Stimulated activated naive B cell treated with anti-CD40 and anti-IgM and Interleukin-4, amounts not matched to agents 10 μg/mL and 1 μg/mL and 100 μg/mL, for 72 hours (primary cell): ENCODE measurements at places on chromosomes 4 and X.

GRCh38 chr4:111879539-111879938 is 265.7 kb upstream of the FAM241A start:
- DNase-seq = no peak

- DNase-seq = no peak
Measured at GRCh38 chr4:87339440-87339839, 16.8 kb upstream of the HSD17B13 start.

DNA sequence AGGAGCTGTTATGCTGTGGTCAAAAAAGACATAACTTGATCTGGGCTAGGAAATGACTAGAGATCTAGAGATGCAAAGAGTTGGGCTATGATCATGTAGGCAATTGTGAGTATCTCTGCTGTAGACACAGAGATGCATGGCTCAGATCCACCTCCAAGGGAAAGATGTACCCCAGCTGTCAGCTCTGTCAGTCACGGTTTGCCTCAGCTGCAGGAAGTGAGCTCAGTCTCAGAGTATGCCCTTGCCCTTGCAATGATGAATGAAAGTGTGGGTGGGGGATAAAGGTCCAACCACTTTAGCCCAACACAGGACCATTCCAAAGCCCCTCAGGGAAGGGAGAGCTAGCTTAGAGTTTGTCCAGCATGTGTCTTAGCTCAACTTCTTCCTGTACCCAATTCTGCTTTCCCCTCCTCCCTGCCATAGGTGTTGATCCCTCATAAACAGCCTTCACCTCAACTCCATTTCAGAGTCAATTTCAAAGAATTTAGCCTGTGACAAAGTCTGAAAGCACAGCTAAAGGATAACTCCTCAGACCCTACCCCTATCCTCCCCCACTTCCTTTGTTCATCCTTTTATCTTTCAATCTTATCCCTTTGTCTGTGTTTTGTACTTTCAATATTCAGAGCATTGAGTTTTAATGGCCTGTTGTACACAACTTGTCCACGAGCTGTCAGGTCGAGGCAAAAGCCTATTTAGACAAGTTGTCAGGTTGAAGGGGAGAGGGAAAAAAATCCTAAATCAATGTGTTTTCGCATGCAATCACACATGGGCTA is 90.6 kb downstream of the MID1IP1 start:
- DNase-seq = peak; percentile 11

DNA sequence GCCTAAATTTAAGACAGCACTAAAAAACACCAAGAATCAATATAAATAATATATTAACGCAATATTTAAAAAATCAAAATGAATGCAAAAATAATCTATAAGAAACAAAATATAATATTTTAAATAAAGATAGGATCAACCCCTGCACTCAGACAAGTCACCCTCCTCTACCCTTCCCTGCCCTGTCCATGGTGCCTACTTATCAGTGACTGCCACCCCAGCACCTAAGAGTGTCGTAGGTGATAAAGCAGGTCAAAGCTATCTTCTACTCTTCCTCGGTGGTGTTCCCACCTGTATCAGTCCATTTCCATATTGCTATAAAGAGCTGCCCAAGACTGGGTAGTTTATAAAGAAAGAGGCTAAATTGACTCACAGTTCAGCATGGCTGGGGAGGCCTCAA is 251.9 kb downstream of the STIM2 start:
- no peak for DNase-seq

DNA sequence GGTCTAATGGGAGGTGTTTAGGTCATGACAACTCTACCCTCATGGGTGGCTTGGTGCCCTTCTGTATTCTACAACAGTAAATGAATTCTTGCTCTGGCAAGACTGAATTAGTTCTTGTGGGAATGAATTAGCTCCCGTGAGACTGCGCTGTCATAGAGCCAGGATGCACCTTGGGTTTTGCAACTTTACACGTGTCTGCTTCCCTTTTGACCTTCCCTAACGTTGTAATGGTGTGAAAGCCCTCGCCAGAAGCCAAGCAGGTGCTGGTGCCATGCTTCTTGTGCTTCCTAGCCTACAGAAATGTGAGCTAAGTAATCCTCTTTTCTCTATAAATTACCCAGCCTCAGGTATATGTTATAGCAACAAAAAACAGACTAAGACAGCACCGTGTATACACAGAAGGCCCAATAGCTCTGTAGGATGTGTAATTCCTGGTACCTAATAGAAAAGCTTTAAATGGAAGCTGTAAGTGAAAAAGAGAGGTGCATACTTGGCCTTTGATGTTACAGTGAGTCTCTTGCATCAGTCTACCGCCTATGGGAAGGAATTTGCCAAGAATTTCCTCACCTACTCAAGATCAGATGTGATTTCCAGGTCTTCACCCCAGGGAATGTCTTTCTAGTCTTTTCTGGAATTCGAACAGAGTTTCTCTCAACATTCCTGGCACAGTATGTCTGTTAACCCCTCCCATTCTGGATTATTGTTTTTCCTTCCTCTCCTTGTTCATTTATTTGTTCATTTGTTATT is 3.2 kb upstream of the ENPEP start:
- no peak for DNase-seq

- DNase-seq = no peak
Measured at GRCh38 chrX:77298296-77298695, 148.9 kb upstream of the FGF16 start.

- DNase-seq = no peak
Measured at GRCh38 chr4:116539744-116540143, 545.6 kb downstream of the TRAM1L1 start.

DNA sequence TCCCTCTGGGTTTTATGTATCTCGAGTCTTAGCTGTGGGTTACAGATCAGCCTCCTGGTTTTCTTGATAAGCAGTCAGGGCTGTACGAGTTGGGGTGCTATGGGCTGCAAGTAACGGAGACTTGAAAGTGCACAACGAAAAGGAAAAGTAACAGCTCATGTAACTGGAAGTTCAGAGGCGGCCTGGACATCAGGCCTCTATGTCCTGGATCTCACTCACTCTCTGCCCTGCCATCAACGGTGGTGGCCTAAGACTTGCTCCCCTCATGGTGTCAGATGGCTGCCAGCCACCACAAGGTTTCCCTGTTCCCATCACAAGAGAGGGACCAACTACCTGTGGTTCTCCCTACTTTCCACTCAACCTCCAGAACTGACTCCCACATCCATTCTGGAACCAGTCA is 4.8 kb downstream of the PPP2R2C start:
- no peak for DNase-seq

DNA sequence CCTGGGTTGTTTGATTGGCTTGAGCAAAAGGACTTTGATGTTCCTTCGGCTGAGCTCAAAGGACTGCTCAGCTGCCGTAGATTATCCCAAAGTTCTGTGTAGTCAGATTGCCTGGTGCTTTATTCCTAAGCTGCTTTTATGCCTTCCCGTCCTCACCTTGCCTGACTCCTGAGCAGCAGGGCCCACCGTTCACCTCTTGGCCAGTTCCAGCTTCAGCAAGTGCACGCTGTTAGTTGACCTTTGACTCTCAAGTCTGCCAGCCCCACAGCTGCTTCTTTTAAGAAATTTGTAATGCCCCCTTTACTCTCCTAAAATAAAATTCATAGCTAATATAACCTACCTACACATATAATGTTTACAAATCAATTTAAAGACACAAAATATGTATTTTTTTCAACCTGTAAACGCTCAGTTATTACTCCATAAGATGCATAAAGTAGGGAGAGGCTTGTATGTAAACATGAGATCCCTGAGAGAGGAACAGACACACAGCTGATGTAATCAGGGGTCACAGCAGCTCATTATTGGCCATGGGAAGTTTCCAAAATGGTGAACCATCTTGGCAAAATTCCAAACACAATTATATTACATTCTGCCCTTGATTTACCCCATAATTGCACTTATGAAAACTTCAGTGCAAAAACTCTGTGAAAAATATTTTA is 28.6 kb downstream of the UCHL1 start:
- DNase-seq = no peak

DNA sequence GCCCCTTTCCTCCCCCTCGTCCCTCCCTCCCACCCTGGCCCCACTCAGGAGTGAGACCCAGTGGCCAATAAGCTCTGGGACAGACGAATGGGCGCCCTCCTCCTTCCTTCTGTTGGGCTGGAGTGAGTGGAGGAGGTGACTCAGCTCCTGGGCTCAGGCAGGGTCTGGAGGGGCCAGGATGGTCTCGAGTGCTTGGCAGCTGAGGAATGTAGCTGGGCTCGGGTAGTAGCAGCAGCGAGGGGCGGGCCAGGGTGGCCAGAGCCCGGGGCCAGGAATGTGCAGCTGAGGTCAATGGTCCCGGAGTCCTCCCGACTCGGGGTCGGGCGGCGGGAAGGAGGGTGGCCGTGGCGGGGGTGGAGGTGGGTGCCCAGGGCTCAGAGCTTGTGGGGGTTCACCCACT is 15.0 kb downstream of the G6PD start:
- no peak for DNase-seq

- no peak for DNase-seq
Measured at GRCh38 chrX:39907964-39908661, 189.6 kb downstream of the BCOR start.

GRCh38 chr4:12447451-12447850 is 1018.8 kb upstream of the HS3ST1 start:
- no peak for DNase-seq

GRCh38 chrX:41445171-41445570 is 2.0 kb upstream of the NYX start:
- no peak for DNase-seq

- DNase-seq = no peak
Measured at GRCh38 chrX:25737540-25737939, 400.6 kb upstream of the MAGEB18 start.

- DNase-seq = no peak
Measured at GRCh38 chrX:43165343-43165920, 387.5 kb upstream of the PPP1R2C start.

GRCh38 chrX:152958047-152958446 is 35.9 kb downstream of the PNMA5 start:
- DNase-seq = no peak

DNA sequence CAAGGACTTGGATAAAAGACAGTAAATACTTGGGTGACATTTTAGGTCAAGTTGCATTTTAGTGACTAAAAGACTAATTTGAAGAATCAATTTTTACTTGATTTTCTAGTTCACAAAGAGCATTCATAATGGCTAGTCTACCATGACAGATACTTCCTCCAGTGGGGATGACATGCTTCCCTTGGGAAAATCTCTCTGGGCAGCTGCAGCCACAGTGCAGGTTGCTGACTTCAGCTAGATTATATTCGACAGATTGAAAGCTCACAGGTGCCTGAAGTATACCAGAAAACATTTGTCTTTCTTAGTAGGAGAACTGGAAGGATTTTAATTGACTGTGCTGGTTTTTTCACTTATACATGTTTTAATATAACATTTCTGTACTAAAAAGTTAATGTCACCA is 209.6 kb upstream of the MAGEB2 start:
- DNase-seq = no peak

- no peak for DNase-seq
Measured at GRCh38 chr4:46994007-46994405, 625 bp upstream of the GABRA4 start.

DNA sequence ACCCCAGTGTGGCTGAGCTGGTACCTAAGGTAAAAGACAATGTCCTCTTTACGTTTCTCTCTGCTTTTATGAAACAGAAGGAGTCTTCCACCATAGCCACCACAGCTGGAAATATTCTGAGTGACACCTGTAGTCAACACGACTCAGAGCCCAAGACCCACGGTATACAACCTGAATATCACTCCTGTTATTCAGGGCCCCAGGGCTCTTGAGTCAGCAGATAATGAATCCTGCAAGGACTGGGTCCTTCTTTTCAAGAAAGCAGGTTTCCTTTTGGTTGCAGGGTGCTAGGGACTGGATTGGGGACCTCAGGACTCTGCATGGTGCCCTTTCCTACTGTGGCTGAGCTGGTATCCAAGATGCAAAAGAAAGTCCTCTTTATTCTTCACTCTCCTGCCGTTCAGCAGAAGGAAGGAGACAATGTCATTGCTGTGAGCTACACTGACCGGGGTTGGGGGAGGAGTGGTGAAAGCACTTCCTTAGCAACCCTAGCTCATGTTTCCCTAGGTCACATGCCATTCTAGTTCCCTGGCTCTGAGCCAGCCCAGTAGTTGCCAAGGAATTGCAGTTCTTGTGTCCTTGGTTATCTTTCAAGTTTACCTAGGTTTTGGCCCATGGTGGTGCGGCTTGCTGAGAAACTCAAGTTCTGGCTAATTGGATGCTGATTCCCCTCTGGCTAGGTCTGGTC is 23.7 kb upstream of the UNC5C start:
- DNase-seq = no peak

- DNase-seq = no peak
Measured at GRCh38 chr4:158913766-158914165, 144.9 kb downstream of the FNIP2 start.
